ENCODE measurements at places on chromosomes 1 and 21.

DNA sequence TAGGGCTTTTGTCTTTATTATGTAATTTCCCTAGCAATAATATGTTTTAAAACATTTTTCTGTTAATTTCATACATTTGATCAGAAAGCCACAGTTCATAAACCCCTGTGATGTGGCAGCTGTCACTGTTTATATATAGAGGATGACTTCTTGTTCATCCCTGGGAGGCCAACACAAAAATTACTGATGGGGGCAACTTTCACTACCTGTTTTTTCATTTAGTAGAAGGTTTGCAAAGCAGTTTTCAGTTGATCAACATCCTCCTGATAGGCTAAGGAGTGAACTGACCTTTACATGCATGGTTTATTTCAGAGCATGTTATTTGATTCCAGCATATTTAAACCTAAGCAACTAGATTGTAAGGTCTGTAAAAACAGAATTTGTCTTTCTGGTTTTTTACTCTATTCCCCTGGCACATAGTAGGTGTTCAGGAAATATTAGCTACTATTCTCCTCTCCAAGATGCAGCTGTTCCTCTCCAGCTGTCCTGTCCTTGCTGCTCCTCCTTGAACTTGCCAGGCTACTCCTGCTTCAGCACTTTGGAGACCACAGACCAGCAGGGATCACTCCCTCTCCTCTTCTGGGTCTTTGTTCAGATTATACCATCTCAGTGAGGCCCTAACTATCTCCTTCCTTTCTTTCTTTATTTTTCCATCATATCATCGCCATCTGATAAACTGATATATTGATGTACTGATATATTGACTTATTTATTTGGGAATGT is 54.7 kb downstream of the ROR1 start:
- no peak for DNase-seq

DNA sequence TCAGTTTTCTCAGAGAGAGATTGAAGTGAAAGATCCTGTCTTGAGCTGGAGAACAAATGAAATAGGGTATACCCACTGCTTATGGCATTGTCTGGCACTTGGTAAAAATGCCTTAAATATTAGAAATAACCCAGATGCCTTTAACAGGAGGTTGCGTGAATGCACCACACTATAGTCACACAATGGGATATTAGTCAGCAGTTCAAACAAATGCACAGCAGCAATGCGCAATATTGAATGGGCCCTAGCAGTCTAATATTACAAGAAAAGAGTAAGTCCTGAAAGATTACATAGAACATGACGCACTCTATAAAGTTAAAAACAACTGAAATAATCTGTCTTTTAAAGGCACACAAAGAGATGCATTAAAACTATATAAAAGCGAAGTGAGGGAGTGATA is 161.1 kb downstream of the EDEM3 start:
- no peak for DNase-seq

GRCh38 chr1:6625584-6626149 is 999 bp downstream of the THAP3 start:
- DNase-seq = no peak

- DNase-seq = no peak
Measured at GRCh38 chr1:219371471-219371870, 197.8 kb downstream of the LYPLAL1 start.

- DNase-seq = no peak
Measured at GRCh38 chr1:205950280-205950679, 7.0 kb upstream of the SLC26A9 start.

GRCh38 chr1:193448682-193449461 is 262.5 kb upstream of the B3GALT2 start:
- DNase-seq = no peak

Measured in stimulated activated CD8-positive, alpha-beta memory T cell treated with anti-CD3 and anti-CD28 coated beads, Interleukin-7, amount 100 ng/mL, for 1 hour (primary cell).